Activated T-cell treated with anti-CD3 and anti-CD28 coated beads, Interleukin-2, amount 50 U/mL, for 4 hours (primary cell): ENCODE measurements at places on chromosomes 2 and 18.
A peak's percentile ranks its signal among the peaks of the same experiment; 100 is the strongest.

- no peak for DNase-seq
These were observed 213.9 kb downstream of the VAPA start for GRCh38 chr18:10127729-10128128.

GRCh38 chr2:220931491-220931890 lies 640.6 kb downstream of the EPHA4 start:
- no peak for DNase-seq

GRCh38 chr2:28452534-28453081 lies 43.3 kb upstream of the PLB1 start:
- peak; percentile 83 for DNase-seq

GRCh38 chr2:98866033-98866432 lies 70.0 kb downstream of the CRACDL start:
- DNase-seq: no peak

DNA sequence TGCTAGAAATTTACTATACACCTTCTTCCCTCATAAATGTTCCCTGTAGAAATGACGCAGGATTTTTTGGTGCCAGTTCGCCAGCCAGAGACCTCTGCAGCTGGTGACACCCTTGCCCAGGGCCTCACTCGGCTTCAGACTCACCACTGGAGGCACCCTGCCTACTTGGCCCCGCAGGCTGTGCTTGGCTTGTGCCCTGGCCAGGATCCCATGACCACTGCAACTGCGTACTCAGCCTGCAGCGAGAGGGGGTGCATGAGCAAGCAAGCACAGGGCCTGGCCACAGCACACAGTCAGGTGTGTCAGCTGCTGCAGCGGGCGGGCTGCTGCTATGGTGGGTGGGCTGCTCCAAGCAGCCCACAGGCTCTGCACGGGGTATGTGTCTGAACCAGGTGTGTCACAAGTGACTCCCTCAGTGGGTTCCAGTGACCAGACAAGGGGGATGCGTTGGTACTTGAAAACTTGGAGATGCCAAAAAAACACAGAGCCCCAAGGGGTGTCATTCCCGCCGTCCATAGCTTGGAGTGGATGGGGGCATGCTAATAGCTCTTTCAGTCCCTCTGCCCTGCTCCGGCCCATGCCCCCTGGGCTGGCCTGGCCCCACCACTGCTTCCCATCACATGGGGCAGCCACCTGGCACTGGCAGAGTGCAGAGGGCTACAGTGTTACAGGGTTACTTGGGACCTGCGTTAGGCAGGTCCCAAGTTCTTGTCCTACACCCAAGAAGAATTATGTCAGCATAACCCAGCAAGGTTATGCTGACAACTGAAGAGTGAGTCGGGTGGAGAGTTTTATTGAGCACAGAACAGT lies 46.6 kb upstream of the TANC1 start:
- DNase-seq: no peak

GRCh38 chr2:24586955-24587354 lies 95.9 kb downstream of the NCOA1 start:
- DNase-seq: no peak

DNA sequence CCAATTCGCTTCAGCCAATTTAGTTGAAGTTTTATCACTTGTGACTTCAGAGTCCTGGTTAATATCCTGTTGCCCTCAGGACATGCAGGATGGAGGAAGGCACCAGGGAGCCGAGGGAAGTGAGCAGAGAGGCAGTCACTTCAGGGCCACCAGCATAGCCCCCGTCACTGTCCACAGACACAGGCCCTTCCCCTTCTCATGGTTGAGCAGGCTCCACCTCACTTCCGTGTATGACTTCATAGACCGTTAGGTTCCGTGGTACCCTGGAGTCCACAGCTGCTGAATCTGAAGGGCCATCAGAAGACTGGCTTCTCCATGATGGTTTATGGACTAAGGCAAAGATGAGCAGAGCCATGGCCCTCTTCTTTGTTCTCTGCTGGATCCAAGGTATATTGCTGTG lies at the start of gene C2orf92:
Gene C2orf92 (plus strand): TSS at position 266 of the 400 bp plus-strand sequence. CDS start 76 bp downstream, at position 342.
- no peak for DNase-seq

DNA sequence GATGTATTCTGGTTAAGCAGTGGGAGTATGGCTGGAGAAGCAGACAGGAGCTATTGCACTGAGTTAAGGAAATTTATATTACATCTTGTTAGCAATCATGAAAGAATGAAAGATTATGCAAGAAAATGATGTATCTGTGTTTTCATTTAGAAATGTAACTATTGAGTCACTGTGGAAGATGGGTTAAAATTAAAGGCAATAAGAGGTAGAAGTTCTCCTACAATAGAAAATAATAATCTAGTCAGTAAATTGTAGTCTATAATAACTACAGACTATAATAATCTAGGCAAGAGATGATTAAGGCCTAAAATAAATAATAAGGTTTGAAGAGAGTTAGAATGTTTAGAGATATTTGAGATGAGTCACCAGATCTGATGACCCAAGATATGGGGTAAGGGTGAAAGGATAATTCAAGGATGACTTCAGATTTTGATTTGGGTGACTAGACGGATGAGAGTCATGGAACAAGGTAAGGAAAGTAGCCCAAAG lies 371.9 kb upstream of the KCNH7 start:
- DNase-seq: no peak

DNA sequence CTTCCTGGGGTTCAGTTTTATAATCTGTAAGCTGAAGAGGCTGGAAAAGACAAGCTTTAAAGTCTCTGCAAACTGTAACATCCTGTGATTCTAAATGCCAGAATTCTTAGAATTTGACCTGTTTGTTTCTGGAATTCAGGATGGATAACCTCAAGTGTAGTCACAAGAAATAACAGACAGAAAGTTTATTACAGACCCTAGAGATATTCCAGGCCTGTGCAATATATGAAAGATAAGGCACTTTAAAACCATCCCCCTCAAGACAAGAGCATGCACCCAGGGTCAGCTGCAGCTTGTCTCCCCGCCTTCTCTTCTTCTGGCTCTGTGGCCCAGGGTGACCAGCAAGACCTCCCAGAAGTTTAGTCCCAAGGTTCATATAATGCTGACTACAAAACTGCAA lies 298.7 kb upstream of the ACVR2A start:
- no peak for DNase-seq

GRCh38 chr18:72411261-72411660 lies 132.9 kb downstream of the CBLN2 start:
- no peak for DNase-seq

GRCh38 chr2:10478298-10478625 lies 30.1 kb upstream of the ODC1 start:
- no peak for DNase-seq

- DNase-seq: no peak
These were observed 10.1 kb upstream of the STK17B start for GRCh38 chr2:196181484-196181883.

DNA sequence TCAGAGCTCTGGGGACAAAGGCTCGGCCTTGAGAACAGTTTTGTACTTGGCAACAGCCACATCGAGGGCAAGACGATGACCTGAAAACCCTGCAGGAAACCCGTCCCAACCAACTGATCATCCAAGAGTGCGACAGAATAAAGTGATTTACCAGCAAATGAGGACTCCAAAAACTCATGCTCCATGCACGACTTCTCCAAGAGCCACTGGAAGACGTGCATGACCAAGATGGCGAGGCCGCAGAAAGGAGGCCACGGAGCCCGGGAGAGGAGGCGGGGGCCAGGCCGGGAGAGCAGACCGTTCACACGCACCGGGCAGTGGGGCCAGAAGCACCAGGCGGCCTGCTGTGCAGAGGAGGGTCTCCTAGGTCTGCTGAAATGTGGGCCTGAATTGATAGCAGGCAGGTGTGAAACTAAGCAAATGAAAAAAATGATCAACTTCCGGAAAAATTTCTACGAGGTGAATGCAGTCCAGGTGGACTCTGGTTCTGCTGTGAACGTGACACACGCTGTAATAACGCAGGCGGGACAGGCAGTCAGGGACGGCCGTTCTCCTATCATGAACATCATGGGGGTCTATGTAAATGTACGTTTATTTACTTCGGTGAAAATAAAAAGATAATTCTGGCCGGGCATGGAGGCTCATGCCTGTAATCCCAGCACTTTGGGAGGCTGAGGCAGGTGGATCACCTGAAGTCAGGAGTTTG lies 252.2 kb downstream of the HDAC4 start:
- no peak for DNase-seq

DNA sequence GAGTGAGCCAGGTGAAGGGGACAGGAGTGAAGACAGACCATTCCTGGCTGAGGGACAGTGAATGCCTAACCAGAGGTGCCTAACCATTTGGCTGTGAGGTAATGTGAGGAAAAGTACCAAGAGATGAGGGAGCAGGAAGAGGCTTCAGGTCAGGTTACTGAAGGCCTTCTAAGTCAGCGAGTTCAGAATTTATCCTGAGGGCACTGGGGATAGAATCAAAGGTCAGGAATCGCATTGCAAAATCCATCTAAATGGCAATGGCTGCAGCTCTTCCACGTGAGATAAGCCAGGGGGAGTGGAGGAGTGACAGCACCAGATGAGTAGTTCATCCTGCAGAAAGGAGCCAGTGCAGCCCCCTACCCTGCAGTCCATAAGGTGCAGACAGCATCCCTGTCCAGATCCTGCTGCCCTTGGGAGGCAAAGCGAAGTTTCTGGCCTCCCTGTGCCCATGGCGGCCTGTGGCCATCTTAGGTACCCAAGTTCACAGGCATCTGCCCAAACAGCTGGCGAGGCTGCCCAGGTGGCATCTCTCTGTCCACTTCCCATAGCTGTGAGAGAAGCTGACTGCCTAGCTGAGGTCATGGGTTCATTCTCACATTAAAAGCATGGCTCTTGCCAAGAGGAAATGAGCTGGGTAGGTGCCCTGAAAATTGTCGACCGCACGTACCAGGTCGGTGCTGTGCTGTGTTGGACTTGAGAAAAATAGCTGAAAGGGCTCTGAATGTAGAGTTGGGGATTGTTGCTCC lies 49.5 kb downstream of the CYP27C1 start:
- DNase-seq: no peak

DNA sequence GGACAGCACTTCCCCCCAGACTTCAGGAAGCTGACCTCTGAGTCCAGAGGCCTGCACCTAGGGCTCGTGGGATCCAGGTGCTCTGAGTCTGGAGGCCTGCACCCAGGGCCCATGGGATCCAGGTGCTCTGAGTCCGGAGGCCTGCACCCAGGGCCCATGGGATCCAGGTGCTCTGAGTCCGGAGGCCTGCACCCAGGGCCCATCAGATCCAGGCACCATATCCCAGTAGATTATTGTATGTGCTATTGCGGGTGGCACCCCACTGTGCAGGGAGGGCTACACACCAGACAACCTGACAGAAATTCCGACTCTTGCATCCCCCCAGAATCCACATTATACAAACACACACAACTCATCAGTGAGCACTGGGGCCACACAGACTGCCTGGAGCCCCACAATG lies 515.2 kb downstream of the EIPR1 start:
- DNase-seq: no peak

DNA sequence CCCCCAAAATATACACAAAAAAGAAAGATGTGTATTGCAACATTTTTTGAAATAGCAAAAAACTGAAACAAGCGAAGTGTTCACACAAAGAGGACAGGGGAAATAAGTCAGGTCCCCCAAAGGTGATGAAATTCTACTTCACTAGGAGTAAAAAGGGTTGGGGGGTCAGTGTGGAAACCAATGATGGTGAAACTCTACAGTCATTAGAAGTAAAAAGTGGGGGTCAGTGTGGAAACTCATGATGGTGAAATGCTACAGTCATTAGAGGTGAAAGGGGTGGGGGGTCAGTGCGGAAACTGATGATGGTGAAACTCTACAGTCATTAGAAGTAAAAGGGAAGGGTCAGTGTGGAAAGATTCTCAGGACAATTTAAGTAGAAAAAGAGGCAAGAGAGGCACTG lies 298.2 kb downstream of the EIPR1 start:
- no peak for DNase-seq

- no peak for DNase-seq
These were observed 781 bp upstream of the SOX11 start for GRCh38 chr2:5691221-5691984.

DNA sequence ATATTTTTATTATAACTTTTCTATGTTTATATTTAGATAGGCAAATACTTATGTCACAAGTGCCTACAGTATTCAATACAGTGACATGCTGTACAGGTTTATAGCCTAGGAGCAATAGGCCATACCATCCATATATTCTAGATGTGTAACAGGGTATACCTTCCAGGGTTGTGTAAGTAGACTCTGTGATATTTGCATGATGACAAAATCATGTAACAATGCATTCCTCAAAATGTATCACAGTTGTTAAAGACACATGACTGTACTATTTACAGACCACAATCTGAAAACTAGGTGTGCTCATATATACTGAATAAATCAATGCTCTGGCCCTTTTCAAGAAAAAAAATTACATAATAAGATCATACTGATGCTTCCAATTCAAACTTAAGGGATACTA lies 433.2 kb upstream of the RGPD4 start:
- no peak for DNase-seq

DNA sequence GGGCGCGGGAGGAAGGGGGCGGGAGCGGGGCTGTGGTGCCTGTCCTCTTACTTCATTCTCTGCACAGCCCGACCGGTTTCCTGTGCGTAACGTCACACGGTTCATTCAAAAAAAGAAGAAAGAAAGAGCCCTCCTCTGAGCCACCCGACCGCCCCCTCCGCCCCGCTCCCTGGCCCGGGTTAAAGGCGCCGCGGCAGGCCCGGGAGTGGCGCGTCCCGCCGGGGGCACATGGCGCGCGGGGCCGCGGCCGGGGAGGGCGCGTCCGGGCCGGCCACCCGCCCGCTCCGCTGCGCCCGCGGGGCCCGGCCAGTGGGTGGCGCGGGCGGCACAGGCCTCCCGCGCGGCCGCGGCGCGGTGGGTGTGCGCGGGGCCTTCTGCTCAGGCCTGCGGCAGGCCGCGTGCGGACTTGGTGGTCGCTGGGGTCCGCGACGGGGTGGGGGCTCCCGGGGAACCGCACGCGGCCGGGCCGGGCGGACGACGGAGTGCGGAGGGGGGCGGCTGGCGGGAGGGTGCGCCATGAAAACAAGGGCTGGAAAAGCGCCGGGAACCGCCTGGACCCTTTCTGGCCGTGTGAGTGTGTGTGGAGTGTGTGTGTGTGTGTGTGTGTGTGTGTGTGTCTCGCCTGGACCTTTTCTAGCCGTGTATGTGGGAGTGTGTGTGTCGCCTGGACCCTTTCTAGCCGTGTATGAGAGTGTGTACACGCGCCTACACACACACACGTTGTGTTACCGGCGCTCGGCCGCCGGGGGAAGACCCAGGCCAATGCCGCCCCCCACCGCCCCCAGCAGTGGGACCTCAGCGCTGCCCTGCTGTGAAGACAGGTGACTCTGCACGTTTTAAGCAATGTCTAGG lies 780 bp upstream of the BCL2 start:
- peak; percentile 86 for DNase-seq

GRCh38 chr18:32769071-32769585 lies 3.7 kb downstream of the KLHL14 start:
- DNase-seq: no peak

GRCh38 chr2:37689751-37690150 lies 18.3 kb upstream of the CDC42EP3 start:
- DNase-seq: no peak

- no peak for DNase-seq
These were observed 483.0 kb downstream of the CCDC85A start for GRCh38 chr2:56666777-56667176.
